ENCODE measurements at places on chromosomes 6 and 20. TPM values are rescaled to one million over a fixed set of nuclear protein-coding genes. Genes with fewer than 3 reads are reported as not detected.
A peak's percentile ranks its signal among the peaks of the same experiment; 100 is the strongest.

DNA sequence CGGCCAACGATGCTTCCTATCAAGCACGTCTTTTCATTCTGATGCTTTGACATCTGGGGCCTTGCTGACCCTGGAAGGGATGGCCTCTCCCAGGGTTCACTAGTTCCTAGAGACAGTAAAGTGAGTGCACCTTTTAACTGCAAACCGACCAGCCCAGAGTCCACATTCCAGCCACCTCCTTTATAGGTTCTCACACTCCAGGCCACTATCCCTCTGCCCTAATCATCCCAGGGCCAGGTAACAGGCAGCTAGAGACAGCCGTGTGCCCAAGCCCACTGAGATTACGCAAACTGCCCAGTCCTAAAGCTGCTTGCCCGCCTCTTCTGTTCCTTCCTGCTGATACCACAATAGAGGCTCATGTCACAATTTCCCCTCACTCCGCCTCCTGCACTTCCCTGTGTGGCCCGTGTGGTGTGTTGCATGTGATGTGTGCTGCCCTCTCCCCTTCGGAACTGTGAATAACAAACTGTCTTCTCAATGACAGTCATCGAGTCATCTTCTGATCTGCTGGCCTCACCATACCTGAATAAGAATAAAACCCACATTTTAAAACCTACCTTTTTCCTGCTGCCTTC lies 123.7 kb upstream of the EXOC2 start:
- H3K36me3 ChIP-seq = no peaks in the 10 kb centered on the region
- peak; percentile 50 for DNase-seq
- peaks cover 16% of the 10 kb centered on the region for H3K4me1 ChIP-seq
- H3K27ac ChIP-seq = no peak overlapping the region
- peaks cover 2% of the 10 kb centered on the region for H3K27me3 ChIP-seq
- H3K4me3 ChIP-seq = no peak overlapping the region

- no peak for DNase-seq
- no peak overlapping the region for H3K27ac ChIP-seq
- no peaks in the 10 kb centered on the region for H3K4me1 ChIP-seq
- H3K4me3 ChIP-seq = no peak overlapping the region
- peaks cover 6% of the 10 kb centered on the region for H3K36me3 ChIP-seq
- no peaks in the 10 kb centered on the region for H3K27me3 ChIP-seq
These were observed 18.8 kb downstream of the ZNF292 start for GRCh38 chr6:87174078-87174579.

- DNase-seq = no peak
- peak overlapping the region; percentile 85 for H3K27ac ChIP-seq
- H3K4me3 ChIP-seq = no peak overlapping the region
- no peaks in the 10 kb centered on the region for H3K36me3 ChIP-seq
- no peaks in the 10 kb centered on the region for H3K27me3 ChIP-seq
These were observed 55.4 kb downstream of the VEGFA start for GRCh38 chr6:43825187-43826115.

DNA sequence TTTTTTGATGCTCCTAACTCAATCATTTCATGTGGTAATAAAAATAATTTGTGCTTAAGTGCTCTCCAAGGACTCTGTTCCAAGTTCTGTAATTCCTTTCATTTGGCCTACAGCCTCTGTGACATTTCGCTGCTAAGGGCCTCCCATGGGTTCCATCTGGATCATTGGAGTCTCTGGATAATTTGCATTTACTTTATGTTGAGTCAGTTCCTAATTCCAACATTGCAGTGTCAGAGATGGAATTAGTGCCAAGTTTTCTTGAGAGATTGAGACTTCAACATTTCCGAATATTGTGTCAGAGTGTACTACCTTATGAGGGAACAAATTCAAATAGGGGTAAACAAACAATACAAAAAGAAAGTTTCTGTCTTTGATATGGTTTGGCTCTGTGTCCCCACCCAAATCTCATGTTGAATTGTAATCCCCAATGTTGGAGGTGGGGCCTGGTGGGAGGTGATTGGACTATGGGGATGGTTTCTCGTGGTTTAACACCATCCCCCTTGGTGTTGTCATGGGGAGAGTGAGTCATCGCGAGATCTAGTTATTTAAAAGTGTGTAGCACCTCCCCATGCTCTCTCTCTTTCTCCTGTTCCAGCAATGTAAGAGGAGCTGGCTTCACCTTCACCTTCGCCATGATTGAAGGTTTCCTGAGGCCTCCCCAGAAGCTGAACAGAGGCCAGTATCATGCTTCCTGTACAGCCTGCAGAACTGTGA lies 244.1 kb upstream of the TBX18 start:
- H3K27ac ChIP-seq = no peak overlapping the region
- H3K36me3 ChIP-seq = no peaks in the 10 kb centered on the region
- H3K27me3 ChIP-seq = no peaks in the 10 kb centered on the region
- H3K4me3 ChIP-seq = no peak overlapping the region
- no peak for DNase-seq

DNA sequence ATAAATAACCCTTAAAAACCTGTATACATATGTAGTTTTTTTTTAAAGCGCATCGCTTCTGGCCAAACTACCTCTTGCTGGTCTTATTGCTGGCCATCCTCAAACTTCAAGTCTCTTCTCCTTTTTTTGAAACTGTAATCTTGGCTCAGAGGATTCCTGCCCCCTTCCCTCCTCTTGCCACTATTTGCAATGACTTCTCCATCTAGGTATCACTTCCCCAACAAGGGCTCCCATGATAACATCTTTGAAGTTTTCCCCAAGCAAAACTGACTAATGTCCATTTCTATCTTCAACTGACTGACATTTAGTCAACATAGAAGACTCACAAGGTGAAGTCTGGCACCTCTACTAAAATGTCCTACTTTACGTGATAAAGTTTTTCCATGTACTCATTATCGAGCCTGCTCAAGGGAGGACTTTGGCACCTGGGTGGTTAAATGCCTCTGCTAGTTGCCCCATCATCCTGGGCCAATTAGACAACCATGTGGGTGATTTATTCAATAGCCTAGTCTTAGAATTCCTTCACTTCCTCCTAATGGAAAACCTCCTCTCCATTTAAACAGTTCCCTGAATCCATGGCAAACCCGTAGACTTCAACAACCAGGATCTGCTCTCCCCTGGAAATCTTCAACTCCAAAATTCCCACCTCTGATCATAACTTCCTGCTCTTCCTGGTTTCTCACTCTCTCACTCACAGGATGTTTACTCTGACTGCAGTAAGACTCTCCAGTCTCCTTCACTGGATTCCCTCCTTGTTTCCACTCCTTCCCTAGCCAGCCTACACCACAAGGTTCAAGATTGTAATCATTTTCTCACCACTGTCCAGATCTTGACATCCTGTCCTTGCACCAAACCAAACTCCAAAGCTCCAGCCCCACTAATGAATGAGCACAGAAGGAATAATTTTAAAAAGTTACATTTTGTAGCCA lies 9.4 kb upstream of the PLAGL1 start:
- peaks cover 3% of the 10 kb centered on the region for H3K4me1 ChIP-seq
- H3K27me3 ChIP-seq = no peaks in the 10 kb centered on the region
- H3K27ac ChIP-seq = peak overlapping the region; percentile 7
- no peaks in the 10 kb centered on the region for H3K36me3 ChIP-seq

The OR12D3 gene
- polyA plus RNA-seq = not detected

The ERVFRD-1 gene
- polyA plus RNA-seq = 1.3 TPM

GRCh38 chr6:97586344-97586743 lies 303.3 kb upstream of the MMS22L start:
- no peak for DNase-seq
- no peak overlapping the region for H3K4me3 ChIP-seq
- H3K4me1 ChIP-seq = no peaks in the 10 kb centered on the region
- H3K27ac ChIP-seq = no peak overlapping the region

The LY6G6F gene
- polyA plus RNA-seq = 0.07 TPM

DNA sequence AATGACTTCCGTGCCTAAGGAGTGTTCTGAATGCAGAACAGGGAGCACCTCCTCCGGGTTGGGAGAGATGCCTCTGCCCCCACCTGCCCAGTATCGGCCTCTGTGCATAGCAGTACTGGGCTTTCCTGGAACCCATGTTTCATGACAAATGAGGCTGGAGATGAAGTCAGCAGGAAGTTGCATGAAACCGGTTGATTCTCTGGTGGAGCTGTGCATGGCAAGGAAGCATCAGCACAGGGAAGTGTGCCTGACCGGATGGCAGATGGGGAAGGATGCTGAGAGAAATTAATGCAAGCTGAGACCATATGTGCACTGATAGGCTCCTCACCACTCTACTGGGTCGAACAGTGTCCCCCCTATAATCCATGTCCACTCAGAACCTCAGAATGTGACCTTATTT lies 155.5 kb downstream of the CDH26 start:
- H3K27ac ChIP-seq = no peak overlapping the region
- H3K36me3 ChIP-seq = no peaks in the 10 kb centered on the region
- no peak for DNase-seq
- no peaks in the 10 kb centered on the region for H3K4me1 ChIP-seq

DNA sequence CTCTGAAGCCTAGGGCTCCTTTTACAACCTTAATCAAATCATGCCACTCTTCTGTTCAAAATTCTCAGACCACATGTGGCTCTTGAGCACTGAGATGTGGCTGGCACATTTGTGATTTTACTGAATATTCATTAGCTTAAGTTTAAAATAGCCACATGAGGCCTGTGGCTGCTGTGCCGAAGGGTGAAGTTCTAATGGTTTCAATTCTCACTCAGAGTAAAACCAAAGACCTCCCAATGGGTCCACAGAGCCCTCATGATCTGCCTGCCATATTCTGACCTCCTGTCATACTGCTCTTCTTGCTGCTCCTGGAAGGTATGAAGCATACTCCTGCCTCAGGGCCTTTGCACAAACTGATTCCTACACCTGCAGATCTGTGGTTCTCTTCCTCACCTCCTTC lies 7.8 kb upstream of the CST3 start:
- H3K4me1 ChIP-seq = no peaks in the 10 kb centered on the region
- no peak overlapping the region for H3K27ac ChIP-seq
- H3K36me3 ChIP-seq = no peaks in the 10 kb centered on the region
- no peak overlapping the region for H3K4me3 ChIP-seq
- DNase-seq = no peak

DNA sequence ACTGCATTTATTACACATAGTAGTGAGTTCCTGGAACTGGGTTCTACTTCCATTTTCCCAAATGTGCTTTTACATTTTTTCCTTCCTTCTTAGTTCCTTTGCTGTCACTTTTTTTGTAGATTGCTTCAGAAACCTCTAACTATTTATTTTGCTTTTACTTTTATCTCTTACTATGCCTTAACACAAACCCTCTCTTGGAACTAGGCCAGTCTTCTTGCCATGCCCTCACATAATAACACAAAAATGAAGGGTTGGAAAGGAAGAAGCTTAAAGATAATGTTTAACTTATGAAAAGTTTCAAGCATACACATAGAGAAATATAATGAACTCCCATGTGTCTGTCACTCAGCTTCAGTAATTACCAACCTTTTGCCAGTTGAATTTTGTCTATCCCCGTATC lies 27.1 kb downstream of the TOP1 start:
- no peaks in the 10 kb centered on the region for H3K27me3 ChIP-seq
- DNase-seq = no peak
- no peaks in the 10 kb centered on the region for H3K36me3 ChIP-seq
- H3K27ac ChIP-seq = no peak overlapping the region
- H3K4me3 ChIP-seq = no peak overlapping the region
- H3K4me1 ChIP-seq = peaks cover 18% of the 10 kb centered on the region

The RPS18 gene
- 5,002 TPM for polyA plus RNA-seq

DNA sequence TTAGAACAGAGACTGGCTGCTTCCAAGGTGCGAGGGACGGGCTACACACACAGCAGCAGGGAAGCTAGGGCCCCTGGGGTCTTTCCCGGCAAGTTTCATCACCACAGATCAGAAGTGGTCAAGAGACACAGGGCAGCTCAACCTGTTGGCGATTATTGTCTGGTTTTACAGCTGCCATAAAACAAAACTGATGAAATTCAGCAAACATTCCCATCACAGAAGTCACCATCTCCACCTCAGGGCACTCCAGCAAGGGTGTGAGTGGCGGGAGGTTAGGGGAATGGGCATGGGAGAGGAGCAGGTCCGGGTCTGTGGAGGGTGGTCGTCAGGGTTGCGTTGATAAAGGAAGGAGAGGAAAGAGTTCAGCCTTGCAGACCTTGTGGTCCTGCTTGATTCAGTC lies 91.0 kb downstream of the PXDC1 start:
- no peaks in the 10 kb centered on the region for H3K27me3 ChIP-seq
- H3K4me1 ChIP-seq = peaks cover 23% of the 10 kb centered on the region
- no peak overlapping the region for H3K27ac ChIP-seq
- DNase-seq = peak; percentile 48
- H3K36me3 ChIP-seq = no peaks in the 10 kb centered on the region

The TTK gene
- 9.1 TPM for polyA plus RNA-seq

- no peak overlapping the region for H3K27ac ChIP-seq
- no peaks in the 10 kb centered on the region for H3K4me1 ChIP-seq
- peaks cover 5% of the 10 kb centered on the region for H3K36me3 ChIP-seq
These were observed 175.6 kb downstream of the AIG1 start for GRCh38 chr6:143236151-143236798.

The CDK19 gene
- 18.3 TPM for polyA plus RNA-seq

DNA sequence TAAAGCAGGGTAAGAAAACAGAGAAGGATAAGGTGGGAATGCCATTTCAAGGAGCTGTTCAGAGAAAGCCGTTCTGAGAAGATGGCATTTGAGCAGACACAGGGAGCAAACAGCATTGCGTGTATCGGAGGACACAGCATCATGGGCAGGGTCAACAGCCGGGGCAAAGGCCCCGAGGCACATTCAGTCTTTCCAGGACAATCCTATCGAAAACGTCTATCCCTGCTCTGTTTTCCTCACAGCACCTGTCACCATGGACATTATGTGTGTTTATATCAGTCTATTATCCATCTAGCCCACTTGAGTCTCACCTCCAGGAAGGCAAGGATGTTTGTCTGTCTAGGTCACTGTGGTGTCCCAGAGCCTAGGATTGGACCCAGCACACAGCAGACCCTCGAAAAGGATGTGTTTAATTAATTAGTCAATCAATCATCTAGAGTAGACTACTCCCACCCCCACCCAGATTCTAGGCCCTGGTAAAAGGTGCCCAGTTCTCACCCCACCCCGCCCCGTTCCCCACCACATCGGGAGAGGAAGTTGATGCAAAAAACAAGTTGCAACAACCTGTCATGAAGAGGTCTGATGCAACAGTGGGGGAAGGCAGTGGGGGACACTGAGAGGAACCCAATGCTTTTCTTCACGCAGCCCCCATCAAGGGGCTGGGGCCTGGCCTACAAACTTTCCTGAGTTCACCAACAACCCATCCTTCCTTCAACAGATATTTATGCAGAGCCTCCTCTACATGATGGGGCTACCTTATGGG lies 66.6 kb downstream of the PREX1 start:
- DNase-seq = no peak
- H3K27ac ChIP-seq = no peak overlapping the region
- H3K27me3 ChIP-seq = no peaks in the 10 kb centered on the region
- H3K4me1 ChIP-seq = no peaks in the 10 kb centered on the region
- H3K4me3 ChIP-seq = no peak overlapping the region
- H3K36me3 ChIP-seq = no peaks in the 10 kb centered on the region

GRCh38 chr6:16671302-16672289 lies 89.7 kb downstream of the ATXN1 start:
- H3K27ac ChIP-seq = no peak overlapping the region
- H3K4me1 ChIP-seq = no peaks in the 10 kb centered on the region
- no peak overlapping the region for H3K4me3 ChIP-seq
- no peaks in the 10 kb centered on the region for H3K36me3 ChIP-seq
- H3K27me3 ChIP-seq = no peaks in the 10 kb centered on the region

Data from large intestine (tissue), 12 donors.